ENCODE measurements at places on chromosomes 5 and 9.

DNA sequence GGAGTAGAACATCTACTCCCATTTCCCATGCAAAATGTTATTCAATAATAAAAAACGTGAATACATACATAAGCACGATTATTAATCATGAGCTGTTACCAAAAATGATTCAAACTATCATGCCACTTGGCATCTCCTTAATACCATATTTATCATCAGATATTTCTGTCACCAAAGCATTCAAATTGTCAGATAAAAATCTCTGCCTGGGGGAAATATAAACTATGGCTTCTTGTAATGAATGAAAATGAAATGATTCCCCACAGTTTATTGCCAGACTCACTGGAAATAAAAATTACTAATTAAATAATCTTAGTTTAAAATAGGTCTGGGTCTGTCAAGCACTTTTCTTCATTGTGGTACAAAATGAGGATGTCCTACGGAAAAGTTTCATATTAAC lies 265.4 kb downstream of the EDIL3 start:
- DNase-seq = no peak

GRCh38 chr9:108854641-108855528 lies 901 bp downstream of the ACTL7B start:
- DNase-seq = no peak

GRCh38 chr5:167485061-167485774 lies 806.2 kb upstream of the WWC1 start:
- DNase-seq = no peak

GRCh38 chr9:129604766-129605163 lies 16.1 kb downstream of the C9orf50 start:
- DNase-seq = no peak

DNA sequence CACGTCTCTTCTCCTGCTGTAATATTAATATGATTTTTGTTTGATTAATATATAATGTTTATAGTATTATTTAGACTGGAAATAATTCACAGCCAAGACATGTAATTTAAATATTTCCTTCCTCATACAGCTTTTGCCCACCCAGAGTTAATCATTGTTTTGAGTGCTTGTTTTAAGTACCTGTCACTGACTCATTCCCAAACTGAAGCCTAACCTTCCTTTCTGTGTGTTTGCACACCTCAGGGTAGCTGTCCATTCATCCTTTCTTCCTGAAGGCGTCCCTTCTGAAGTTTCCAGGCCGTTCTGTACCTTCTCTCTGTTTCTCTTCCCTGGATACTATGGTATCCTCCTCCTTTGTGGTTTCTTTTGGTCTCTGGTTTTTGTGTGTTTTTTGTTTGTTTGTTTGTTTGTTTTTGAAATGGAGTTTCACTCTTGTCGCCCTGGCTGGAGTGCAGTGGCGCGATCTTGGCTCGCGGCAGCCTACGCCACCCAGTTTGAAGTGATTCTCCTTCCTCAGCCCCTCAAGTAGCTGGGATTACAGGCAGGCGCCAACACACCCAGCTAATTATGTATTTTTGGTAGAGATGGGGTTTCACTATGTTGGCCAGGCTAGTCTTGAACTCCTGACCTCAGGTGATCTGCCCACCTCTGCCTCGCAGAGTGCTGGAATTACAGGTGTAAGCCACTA lies 312.4 kb downstream of the DOCK8 start:
- DNase-seq = no peak

DNA sequence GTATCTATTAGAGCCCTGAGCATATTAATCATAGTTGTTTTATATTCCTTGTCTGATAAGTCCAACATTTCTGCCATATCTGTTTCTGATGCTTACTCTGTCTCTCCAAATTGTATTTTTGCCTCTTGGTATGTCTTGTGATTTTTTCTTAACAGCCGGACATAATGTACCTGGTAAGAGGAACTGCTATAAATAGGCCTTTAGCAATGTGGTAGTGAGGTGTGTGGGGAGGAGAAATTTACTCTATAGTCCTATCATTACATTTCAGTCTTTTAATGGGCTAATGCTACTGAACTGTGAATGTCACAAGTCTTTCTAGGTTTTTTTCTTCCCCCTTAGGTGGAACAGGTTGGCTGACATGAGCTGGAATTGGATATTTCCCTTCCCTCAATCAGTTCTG lies 176.1 kb upstream of the FGF10 start:
- DNase-seq = no peak

- no peak for DNase-seq
Observed at GRCh38 chr9:83340451-83340850, 197.8 kb downstream of the FRMD3 start.

- DNase-seq = no peak
Observed at GRCh38 chr5:34582371-34582770, 73.8 kb upstream of the RAI14 start.

GRCh38 chr5:178201221-178201926 lies 3.0 kb upstream of the HNRNPAB start:
- no peak for DNase-seq

GRCh38 chr5:141765896-141766551 lies 84.0 kb upstream of the ARAP3 start:
- DNase-seq = no peak

GRCh38 chr9:105038051-105038450 lies 110.1 kb upstream of the ABCA1 start:
- no peak for DNase-seq

DNA sequence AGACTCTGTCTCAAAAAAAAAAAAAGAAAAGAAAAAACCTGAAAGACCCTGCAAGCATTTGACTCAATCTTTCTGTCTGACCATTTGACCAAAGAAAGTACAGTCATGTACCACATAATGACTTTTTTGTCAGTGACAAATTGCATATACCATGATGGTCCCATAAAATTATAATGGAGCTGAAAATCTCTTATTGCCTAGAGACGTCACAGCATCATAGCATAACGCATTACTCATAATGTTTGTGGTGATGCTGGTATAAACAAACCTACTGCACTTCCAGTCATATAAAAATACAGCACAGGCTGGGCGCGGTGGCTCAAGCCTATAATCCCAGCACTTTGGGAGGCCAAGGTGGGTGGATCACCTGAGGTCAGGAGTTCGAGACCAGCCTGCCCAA lies 10.5 kb downstream of the ECM2 start:
- DNase-seq = no peak

- no peak for DNase-seq
Observed at GRCh38 chr5:181043285-181044092, 3.4 kb downstream of the BTNL9 start.

- DNase-seq = no peak
Observed at GRCh38 chr9:115913696-115914095, 239.9 kb upstream of the PAPPA start.

DNA sequence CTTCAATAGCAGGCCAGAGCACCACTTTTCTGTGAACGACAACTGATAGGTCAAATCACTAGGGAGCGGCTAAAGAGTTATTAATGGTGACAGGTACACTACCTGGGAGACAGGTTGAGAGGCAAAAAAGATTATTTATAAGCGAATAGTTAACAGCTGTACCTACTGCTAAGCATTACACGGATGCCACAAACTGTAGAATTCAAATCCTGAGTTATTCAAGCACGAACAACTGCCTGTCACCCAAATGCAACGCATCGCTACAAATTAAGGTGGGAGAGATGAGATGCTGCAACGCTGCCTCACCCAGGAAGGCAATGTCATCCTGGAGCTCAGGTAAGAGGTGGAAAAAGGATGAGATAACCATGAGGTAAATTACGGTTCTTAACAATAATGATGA lies 342.9 kb downstream of the BNC2 start:
- DNase-seq = no peak

- no peak for DNase-seq
Observed at GRCh38 chr9:72092820-72093219, 32.4 kb upstream of the C9orf57 start.

DNA sequence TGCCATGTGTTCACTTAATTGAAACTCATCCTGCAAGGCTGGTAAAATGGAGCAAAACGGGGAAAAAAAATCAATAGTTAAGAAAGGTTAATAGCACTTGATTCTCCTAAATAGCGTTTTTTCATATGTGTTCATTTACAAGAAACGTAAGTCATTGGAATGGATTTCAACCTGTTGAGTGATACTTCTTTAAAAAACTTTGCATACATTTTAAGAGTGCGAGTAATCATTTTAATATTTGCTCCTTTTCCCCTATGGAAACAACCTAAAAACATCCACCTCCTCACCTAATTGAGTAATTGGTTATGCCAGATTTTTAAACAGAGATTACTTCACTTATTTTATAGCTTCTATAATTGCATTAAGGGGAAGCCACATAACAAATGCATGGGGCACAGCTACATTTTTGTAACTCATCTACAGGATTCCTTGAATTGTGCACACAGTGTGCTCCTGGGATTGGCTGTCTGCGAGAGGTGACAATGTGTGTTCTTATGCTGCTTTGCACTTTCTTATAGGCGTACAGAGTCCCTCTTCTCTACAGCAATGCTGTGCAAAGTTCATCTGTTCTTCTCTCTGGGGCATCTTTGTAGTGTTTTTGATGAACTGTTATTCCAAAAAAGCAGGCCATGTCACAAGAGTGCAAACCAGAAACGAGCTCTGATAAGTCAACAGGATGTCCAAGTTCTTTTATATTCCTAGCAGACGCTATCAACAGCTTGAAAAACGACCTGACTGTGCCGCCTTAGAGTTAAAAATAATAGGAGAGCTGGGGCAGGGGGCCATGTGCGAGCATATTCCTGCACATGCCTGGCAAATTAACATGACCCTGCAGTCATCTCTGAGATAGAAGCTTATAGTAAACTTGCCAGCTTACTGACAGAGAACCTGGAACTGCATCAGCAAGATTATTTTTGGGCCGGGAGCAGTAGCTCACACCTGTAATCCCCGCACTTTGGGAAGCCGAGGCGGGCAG lies 117.9 kb downstream of the GOLPH3 start:
- DNase-seq = no peak

- no peak for DNase-seq
Observed at GRCh38 chr5:35473589-35473988, 144.1 kb upstream of the SPEF2 start.

DNA sequence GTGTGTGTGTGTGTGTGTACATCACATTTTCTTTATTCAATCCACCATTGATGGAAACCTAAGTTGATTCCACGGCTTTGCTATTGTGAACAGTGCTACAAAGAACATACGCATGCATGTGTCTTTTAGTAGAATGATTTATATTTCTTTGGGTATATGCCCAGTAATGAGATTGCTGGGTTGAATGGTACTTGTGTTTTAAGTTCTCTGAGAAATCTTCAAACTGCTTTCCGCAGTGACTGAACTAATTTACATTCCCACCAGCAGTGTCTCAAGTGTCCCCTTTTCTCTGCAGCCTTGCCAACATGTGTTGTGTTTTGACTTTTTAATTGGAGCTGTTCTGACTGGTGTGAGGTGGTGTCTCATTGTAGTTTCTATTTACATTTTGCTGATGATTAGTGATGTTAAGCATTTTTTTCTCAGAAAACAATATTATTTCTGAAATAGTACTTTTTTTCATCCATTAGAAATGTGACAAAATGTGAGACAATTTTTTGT lies 769.7 kb downstream of the TAF11L14 start:
- no peak for DNase-seq

GRCh38 chr5:115184770-115185169 lies 15.1 kb upstream of the TRIM36 start:
- DNase-seq = no peak

GRCh38 chr5:78009937-78010527 lies 233.9 kb upstream of the TBCA start:
- no peak for DNase-seq

- DNase-seq = no peak
Observed at GRCh38 chr5:34919077-34919476, 3.6 kb downstream of the BRIX1 start.

DNA sequence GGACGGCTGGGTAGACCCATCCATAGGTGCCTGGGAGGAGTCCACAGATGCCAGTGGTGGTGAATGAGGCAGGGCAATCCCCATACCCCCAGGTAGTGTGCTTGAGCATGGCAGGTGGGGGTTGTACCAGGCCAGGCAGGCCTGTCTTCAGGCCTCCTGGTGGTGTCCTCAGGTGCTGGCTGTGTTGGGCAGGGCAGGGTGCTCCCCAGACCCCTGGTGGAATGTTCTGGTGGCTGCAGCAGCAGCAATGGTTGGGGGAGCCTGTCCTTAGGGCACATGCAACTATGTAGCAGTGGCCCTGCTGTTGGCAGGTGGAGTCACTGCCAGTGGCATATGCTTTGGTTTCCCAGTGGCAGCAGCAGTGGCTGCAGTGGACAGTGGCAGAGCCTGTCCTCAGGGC lies 10.0 kb downstream of the ALG2 start:
- DNase-seq = no peak

GRCh38 chr5:1681955-1682354 lies 117.7 kb downstream of the MRPL36 start:
- no peak for DNase-seq

GRCh38 chr9:123481209-123481865 lies 125.3 kb downstream of the CRB2 start:
- DNase-seq = no peak

GRCh38 chr9:13719446-13719845 lies 440.0 kb upstream of the MPDZ start:
- no peak for DNase-seq

DNA sequence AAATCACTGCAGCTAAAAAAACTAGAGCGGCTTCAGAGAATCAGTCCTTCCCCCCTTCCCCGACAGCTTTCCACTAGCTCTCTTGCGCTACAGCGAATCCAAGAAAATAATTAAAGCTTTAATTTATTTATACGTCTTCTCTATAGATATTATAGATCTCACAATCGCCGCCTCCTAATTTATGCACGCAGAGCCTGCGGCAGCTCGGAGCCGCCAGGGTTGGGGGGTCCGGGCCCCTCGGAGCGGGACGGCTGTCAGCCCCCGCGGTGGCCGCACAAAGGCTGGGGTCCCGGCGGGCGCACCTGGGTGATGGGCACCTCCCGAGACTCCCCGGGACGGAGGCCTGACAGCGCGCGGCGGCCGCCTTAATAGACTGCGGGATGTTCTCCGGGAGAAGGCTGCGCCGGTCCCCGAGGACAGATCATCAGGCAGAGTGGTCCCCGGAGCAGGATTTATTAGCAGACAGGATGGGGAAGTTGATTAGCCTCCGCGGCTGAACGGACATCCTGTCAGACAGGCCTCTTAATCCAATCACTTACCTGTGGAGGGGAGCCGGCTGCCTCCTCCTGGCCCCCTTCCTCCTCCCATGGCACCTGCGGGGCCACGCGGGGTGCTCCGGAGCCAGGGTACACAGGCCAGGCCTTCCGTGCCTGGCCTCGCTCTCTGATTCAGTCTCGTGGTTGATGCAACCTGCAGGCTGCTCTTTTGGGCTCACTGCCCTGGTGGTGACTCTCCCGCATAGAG lies 166.8 kb downstream of the MELK start:
- DNase-seq = no peak

- no peak for DNase-seq
Observed at GRCh38 chr5:132674671-132675506, 1.1 kb downstream of the IL4 start.

GRCh38 chr9:136821826-136822544 lies 14.2 kb downstream of the RABL6 start:
- no peak for DNase-seq

DNA sequence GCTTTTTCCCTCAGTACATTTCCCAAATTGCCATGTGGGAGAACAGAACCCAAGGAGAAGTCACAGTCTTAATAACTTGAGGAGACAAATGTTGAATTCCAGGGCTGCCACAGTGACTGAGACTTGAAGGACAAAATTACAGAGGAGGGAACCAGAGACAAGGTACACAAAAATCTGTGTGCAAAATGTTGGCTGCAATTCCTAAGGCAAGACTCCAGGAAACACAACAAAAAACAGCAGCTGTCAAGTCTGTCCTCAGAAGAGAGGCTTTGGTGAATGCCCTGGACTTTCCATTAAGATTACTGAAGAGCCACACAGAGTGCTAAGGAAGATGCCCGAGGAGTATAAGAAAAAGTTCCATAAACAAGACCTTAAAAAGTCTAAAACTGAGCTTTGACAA lies 21.1 kb downstream of the AP3B1 start:
- no peak for DNase-seq

GRCh38 chr9:37953206-37953774 lies 49.4 kb upstream of the SLC25A51 start:
- no peak for DNase-seq

Data from posterior cingulate gyrus (tissue), 11 donors.